ENCODE measurements at places on chromosomes 1 and 21.
A peak's percentile ranks its signal among the peaks of the same experiment; 100 is the strongest.

- no peak for DNase-seq
Observed at GRCh38 chr1:111719674-111720132, 19.5 kb downstream of the INKA2 start.

- no peak for DNase-seq
Observed at GRCh38 chr1:178533121-178533946, 20.4 kb downstream of the TEX35 start.

GRCh38 chr1:153717330-153717729 is 10.5 kb upstream of the INTS3 start:
- DNase-seq, result no peak

- no peak for DNase-seq
Observed at GRCh38 chr1:207018707-207019106, 13.8 kb downstream of the C1orf116 start.

DNA sequence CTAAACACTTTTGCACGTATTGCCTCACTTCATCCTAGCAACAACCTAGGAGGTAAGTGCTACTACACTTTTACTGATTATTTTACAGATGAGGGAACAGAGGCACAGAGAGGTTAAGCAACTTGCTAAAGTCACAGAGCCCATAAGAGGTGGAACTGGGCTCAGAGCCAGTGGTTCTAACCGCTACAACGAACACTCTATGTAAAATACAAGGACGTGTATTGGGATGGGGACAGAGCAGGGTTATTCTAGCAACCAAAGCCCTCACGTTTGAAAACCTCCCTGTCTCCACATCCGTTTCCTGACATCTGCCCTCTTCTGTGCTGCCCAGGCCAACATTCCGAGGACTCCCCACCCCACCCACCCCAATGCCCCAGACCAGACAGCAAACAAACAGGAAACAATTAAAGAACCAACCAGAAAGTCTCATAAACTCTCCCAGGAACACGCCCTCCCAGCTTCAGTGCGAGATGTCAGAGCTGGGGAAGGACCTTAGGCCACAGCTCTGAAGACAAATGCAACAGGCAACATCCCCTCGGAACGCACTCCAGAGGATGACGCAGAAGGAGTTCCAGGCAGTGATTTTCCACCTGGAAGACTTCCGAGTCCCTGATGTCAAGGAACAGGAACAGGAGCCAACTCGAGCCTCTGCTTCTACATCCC is 41.1 kb downstream of the GLIS1 start:
- DNase-seq, result no peak

DNA sequence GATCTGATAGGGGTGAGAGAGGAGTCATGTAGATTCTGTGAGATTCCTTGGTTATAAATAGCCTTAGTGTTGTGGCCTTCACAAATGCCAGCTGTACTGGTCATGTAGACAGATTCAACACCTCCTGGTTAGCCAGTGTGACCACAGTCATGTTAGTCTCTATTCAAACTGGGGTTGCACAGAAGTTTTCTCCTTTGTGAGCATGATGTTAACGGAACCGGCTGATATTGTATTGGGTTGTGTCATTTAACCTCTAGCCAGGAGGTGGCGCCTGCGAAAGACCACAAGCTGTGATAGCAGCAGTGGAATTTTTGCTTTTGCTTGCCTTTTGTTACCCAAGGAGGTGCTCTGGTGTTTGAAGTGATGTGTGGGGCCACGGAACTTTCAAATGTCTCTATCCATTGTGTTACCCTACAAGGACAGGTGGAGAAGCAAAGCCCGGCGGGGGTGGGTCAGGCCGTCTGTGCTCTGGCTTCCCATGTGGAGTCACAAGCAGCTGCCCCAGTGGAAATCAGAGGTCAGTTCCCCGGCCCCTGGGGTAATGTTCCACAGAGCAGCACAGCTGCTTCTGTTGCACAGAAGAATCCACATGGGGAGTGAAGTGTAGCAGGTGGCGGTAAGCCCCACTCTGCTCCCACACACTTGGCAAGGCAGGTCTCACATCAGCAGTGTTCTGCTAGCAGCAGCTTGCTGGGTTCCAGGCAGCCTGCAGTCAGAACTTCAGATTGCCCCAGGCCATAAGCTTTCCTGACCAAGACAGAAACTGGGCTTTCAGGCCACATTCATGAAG is 112.6 kb downstream of the ADAMTS1 start:
- peak; percentile 41 for DNase-seq

DNA sequence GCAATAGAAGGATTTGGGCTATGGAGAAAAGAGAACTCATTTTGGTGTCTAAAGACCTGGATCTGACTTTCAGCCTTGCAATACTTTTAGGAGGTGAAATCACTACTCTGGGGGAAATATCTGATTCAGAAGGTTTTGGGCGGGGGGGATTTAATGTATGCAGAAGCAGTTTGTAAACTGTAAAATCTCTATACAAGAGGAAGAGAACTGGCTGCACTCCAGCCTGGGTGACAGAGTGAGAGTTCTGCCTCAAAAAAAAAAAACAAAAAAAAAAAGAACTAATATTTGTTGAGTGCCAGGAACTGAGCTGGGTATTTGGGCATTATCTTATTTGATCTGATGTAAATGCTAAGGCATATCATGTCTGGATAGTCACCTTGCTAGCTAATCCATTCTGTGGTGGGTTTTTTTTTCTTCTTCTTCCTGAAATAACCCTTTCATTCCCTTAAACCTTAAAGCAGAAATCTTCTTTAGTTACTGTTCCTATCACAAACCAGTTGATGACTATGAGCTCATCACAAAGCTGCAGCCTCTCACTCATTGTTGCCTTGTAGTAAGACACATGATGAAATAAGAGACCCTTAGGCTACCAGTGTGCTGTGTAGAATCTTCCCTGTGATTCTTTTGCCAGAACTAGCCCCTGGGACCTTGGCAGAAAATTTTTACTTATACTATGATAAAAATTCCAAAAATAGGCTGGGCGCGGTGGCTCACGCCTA is 35.6 kb upstream of the SLC16A1 start:
- DNase-seq, result no peak

GRCh38 chr1:224061436-224061835 is 52.5 kb upstream of the FBXO28 start:
- no peak for DNase-seq

DNA sequence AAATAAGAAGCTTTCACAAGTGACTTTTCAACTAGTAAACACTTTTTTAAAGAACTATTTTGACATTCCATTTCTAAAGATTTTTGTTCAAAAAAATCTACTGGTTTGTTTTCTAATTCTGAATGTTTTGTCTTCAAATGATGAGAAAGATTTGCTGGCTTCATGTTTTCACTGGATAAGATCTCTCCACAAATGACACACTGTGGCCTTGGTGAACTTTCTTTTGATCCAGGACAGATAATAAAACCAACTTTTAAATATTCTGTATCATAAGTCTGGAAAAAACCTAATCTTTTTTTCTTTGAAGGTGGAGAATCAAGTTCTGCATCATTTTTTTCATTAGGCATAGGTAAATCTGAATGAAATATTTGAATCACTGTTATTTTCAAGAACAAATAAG is 3.4 kb upstream of the TMEM35B start:
- no peak for DNase-seq

DNA sequence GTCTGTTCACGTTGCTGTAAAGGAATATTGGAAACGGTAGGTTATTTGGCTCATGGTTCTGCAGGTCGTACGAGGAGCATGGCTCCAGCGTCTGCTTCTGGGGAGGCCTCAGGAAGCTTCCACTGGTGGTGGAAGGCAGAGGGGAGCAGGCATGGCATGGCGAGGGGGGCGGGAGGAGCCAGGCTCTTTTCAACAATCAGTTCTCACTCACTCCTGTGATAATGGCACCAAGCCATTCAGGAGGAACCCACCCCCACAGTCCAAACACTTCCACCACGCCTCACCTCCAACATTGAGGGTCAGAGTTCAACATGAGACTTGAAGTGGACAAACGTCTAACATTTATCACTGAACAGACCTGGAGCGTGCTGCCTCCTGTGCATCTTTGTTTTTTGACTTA is 141.2 kb downstream of the PGBD5 start:
- DNase-seq, result no peak

All from ACHN (cell line).